ENCODE measurements at places on chromosomes 1 and 21.
A peak's percentile ranks its signal among the peaks of the same experiment; 100 is the strongest.

GRCh38 chr21:25895565-25896205 lies 160.9 kb downstream of the GABPA start:
- peak; percentile 77 for DNase-seq

- no peak for DNase-seq
These were observed 479.2 kb upstream of the LRRC7 start for GRCh38 chr1:69088571-69088970.

DNA sequence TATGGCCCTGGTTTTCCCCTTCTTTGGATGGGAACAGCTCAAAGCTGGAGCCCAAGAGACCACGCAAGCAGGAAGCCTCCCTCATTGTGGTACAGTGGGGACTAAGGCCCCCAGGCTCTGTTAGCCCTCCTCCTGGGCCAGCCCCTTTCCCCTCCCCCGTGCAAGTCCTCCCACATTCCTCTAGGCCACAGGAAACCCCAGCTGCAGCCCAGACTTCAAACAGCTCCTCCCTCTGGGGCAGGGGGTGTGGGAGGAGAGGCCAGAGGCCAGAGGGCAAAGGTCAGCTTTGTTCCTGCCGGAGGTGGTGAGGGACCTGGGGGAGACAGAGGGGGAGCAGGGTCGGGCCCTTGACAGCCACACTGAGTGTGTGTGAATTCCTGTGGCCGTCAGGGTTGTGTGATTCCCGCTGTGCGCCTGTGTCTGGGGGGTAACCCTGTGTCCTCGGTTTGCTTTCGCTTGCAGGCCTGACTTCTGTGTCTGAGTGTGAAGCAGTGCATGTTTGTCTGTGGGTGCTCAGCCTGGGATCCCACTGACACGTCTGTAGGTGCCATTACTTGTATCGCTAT lies 3.4 kb upstream of the AHDC1 start:
- no peak for DNase-seq

GRCh38 chr1:55447488-55447887 lies 232.3 kb upstream of the USP24 start:
- DNase-seq = no peak

DNA sequence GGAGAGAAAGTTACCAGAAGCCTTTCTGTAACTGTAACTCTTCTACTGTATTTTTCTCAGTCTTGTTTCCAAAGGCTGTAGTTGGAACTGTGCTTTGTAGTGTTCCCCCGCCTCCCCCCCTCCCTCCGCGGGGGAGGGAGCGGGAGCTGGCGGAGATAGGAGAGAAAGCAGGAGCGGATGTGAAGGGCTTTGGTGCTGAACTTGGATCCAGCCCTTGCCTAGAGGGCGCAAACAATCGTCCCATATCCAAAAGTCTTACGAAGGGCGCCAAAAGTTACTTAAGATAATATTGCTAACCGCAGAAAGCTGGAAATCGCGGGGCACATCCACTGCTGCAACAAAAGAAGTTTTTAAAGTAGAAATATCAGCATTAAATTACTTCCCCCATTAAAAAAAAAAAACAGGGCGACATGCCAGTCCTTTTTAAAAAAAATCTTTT lies 2.4 kb upstream of the NFIA start:
- DNase-seq = peak; percentile 95

DNA sequence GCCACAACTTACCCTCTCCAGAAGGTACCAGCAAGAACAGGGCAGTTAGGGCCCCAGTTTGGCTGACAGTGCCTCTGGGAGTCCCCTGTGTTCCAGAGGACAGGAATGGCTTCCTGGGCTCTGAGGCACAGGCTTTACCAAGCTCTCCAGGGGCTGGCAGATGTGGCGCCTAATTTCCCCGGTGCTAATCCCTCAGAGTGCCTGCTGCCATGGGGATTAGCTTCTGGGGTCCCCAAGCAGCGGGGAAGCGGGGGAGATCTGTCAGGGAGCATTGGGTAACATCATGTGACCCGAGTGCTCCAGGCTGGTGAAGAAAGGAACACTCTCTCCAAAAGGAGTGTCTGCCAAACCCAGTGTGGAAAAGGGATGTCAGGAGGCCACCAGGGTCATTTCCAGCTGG lies at the start of gene LACTBL1:
Gene LACTBL1 (minus strand): TSS at position 107 of the 400 bp plus-strand sequence. CDS start 550 bp downstream, outside the sequence.
- no peak for DNase-seq

- DNase-seq = no peak
These were observed 132.5 kb downstream of the HS2ST1 start for GRCh38 chr1:87046951-87047350.

DNA sequence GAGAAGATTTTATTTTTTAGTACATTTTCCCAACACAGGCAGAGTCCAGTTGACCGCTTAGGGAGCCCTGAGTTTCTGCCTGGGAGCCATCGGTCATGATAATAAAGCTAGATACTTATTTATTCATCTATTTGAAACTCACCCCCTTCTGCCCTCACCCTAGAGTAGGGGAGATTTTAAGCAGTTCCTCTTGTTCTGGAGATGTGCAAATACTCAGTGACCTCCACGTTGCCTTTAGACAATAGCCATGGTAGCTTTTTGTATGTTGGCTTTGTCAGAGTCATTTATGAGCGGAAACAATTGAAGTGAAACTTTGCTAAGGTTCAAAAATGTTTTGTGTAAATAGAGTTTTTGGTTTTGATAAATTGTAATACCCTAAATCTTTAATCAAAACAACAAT lies 45.7 kb upstream of the PLPPR4 start:
- DNase-seq = no peak

- no peak for DNase-seq
These were observed 15.3 kb upstream of the SRSF10 start for GRCh38 chr1:23995431-23995837.

DNA sequence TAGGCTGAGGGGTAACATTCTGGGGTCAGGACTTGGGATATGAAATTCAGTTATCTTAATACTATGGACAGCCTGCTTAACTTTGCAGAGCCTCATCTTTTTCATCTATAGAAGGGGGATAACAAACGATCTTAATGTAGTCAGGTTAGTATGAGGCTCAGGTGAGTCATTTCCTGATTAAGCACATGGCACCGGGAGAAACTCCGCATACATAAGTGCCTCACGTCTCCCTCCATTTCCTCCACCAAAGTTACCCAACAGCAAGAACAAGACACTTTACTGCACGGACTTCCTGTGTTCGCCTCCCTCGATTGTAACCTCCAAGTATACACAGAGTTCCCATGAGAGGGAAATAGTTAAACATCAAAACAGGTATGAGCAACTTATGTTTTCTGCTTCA lies 112.7 kb upstream of the COA6 start:
- DNase-seq = no peak

DNA sequence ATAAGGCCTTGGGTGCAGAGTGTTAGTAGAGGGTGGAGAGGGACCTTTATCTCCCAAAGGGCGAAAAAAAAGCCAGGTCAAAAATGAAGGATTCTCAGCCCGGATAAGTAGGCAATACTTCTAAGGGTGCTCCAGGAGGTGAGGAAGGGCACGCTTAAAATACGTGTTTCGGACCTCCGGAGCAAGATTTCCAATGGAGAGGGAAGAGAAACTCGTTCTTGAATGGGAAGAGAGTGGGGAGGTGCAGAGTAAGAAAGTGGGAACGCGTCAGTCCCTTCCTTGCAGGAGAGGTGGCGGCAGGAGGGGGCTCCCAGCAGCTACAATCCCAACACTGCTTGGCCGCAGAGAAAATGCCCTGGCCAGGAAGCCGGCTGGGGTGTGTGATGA lies 581 bp downstream of the EFCAB14 start:
- no peak for DNase-seq

- DNase-seq = no peak
These were observed 14.6 kb upstream of the SLC6A17 start for GRCh38 chr1:110135666-110136065.

DNA sequence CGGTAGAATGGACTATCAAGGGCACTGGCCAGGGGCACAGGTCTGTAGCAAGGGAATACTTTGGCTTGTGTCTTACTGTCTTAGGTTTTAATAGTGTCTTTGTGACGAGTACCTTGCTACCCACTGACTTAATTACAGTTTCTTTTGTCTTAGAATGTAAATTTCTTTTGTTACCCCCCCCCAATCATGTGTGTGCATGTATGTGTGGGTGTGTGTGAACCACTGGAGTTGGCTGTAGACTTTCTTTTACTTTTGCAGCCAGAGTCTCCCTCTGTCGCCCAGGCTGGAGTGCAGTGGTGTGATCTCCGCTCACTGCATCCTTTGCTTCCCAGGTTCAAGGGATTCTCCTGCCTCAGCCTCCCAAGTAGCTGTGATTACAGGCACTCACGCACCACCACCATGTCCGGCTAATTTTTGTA lies 61.8 kb upstream of the CLDN14 start:
- DNase-seq = no peak

GRCh38 chr21:35342440-35342839 lies 293.3 kb upstream of the RUNX1 start:
- no peak for DNase-seq

DNA sequence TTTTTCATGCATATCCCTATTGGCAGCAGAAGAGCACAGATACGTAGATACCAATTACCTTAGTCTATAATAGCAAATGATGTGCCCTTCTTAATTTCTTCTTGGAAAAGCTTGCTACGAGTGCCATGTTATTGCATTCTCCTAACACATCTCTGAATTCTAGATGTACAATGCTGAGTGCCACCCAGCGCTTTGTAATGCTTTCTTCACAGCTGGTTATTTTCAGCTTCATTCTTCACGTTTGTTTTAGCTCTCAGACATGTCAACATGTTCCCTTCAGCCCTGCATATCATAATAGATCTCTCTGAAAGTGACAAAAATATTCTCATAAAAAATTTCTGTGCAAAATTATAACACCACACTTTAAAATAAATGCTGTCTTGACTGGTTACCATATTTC lies 981.2 kb downstream of the TTLL7 start:
- no peak for DNase-seq

GRCh38 chr1:31407029-31407626 lies 5.9 kb upstream of the SERINC2 start:
- no peak for DNase-seq

DNA sequence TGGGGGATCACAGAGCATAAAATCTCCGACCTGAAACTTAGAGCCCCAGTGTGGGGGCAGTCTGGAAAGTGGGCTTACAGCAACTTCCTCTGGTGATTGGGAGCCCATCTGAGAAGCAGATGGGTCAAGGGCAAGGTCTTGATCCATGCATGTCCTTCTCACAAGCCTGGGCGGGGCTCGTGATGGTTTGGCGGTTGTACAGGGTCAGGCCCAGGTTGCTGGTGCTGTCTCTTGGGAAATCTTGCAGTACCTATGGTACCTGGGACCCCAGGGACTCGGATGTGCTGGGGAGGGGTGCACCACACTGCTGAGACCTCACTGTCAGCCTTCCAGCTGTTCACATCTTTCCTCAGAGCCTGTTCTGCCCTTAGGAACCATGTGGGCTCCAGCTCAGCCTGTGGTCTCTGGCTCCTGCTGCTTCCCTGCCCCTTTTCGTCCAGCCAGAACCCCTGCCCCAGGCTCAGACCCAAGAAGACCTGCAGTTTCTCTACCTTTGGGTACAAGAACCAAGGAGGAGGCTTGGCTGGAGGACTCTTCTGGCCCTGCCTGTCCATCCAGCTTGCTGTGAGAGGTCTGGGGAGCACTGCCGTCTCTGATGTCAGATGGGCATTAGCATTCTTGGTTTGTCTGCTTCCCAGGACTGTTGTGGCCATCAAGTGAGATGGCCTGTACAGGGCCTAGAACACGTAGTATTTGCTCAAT lies 24.5 kb downstream of the WNT4 start:
- DNase-seq = no peak

GRCh38 chr21:29213513-29214385 lies 83.3 kb downstream of the MAP3K7CL start:
- no peak for DNase-seq

- no peak for DNase-seq
These were observed 126.2 kb upstream of the COL6A1 start for GRCh38 chr21:45855248-45855811.

- no peak for DNase-seq
These were observed 107.4 kb upstream of the COA6 start for GRCh38 chr1:234265861-234266260.

DNA sequence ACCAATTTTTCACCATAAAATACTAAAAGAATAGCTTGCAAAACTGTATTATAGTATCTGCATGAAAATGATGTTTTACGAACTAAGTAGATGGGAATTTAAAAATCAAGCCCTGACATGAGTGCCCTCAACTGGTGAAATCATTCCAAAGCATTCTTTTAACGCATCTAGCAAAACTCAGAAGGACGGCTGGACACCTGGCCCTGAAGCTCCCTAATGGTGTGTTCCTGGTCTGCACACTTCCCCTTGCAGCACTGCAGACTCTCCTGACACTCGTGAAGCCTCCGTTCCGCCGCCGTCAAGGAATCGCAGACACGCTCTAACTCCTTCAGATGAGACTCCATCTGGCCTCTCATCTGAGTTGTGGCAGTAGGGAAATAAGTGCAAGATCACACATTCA lies 39.9 kb downstream of the ODF2L start:
- no peak for DNase-seq

- no peak for DNase-seq
These were observed 258.6 kb downstream of the NPHP4 start for GRCh38 chr1:5733596-5733995.

DNA sequence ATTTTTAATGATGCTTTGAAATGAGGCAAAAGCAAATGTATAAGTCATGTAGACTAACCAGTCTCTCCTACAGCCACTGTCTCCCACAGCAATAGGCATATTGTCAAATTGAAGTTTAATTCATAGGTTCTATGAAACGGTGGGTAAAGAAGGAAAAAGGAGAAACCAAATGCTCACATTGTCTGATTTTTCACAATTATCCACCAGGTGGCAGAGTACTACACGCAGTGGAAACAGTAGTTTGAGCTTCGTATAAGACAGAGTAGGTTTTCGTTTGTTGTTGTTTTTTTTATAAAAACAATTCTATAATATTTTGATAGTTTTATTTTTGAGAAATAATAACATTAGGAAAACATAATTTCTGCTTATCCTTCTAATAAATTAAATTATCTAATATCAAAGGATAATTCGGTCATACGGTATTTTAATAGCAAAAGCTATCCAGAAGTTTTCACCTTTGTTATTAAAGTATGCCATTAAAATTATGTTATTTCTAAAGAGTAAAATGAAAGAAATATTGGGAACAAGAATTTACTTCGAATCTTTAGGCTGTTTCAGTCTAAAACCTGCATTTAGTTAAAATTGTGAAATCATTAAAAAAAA lies 39.1 kb downstream of the TYW3 start:
- peak; percentile 11 for DNase-seq

- no peak for DNase-seq
These were observed 29.8 kb upstream of the A3GALT2 start for GRCh38 chr1:33350611-33351280.

- no peak for DNase-seq
These were observed 50.8 kb downstream of the PAX7 start for GRCh38 chr1:18681423-18681835.

DNA sequence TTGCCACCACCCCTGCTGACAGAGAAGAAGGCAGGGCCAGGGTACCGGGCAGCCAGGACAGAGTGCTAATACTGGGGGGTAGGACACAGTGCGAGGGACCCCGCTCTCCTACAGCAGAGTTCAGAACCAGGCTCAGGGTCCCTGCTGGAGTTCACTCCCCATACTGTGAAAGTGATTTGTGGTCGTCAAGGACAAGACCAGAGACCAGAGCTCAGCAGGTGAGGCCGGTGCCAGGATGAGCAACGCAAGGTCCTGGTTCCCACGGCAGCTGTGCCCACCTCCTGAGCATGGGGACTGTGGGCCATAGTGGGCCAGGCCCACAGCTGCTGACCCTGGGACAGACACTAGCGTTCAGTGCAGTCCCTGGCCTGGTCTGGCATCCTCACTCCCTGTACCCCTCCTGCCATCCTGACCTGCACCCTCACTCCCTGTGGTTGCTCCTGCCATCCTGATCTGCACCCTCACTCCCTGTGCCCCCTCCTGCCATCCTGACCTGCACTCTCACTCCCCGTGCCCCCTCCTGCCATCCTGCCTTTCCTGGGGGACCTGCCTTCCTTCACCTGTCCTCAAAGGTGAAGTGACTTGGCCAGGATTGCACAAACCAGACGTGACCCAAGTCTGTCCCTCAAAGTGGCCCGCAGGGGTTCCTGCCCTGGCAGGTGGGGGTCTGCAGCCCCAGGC lies 13.8 kb upstream of the PTTG1IP start:
- DNase-seq = no peak

Measured in skin of body (tissue), 3 donors.